ENCODE measurements at places on chromosomes 3 and 15. TPM values are rescaled to one million over a fixed set of nuclear protein-coding genes. Genes with fewer than 3 reads are reported as not detected.

Gene IQCH
- total RNA-seq: 1.7 TPM

DNA sequence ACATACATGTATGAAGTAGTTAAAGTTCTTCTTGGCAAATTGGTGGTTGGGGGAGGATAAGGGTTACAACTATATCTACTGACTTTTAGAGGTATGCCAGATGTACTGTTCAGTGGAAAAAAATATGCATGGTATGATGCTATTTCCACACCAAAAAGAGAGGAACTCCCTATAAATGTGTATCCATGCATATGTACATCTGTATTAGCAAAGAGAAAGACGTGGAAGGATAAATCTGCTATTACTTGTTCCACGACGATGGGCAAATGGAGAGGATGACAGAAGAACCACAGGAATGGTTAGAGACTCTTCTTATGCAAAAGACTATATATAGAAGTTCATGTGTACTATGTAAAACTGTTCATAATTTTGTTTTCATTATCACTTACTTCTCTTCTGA, 197.6 kb downstream of the RORA start:
- DNase-seq: no peak
- H3K4me1 ChIP-seq: no peaks in the 10 kb centered on the region
- no peak overlapping the region for H3K4me3 ChIP-seq
- H3K36me3 ChIP-seq: no peaks in the 10 kb centered on the region
- H3K27ac ChIP-seq: no peak overlapping the region
- H3K27me3 ChIP-seq: peaks cover 13% of the 10 kb centered on the region

- no peak overlapping the region for H3K4me3 ChIP-seq
- peaks cover 29% of the 10 kb centered on the region for H3K36me3 ChIP-seq
- DNase-seq: no peak
- H3K4me1 ChIP-seq: peaks cover 2% of the 10 kb centered on the region
- no peaks in the 10 kb centered on the region for H3K27me3 ChIP-seq
Observed at GRCh38 chr3:38354588-38355330, 8.2 kb downstream of the XYLB start.

DNA sequence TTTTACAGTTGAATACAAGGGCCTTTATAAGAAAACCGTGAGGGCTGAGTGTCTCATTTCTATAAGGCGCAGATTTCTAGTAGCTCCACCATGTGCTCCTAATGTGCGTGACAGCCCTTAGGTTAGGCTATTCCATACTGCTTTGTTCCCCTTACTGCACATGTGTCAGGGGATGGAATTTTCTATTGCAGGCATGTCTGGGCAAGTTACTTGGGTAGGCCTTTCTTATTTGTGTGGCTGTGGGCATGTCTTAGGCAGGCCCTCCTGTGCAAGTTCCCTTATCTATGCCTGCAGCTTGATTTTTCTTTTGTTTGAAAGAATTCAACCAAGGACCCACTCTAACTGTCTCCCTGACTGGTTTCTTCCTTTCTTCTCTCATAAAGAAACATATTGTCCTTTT, 434.2 kb upstream of the CNTN3 start:
- no peak overlapping the region for H3K27ac ChIP-seq
- no peaks in the 10 kb centered on the region for H3K4me1 ChIP-seq
- H3K36me3 ChIP-seq: no peaks in the 10 kb centered on the region
- H3K4me3 ChIP-seq: no peak overlapping the region

Gene DLL4
- total RNA-seq: 0.14 TPM

DNA sequence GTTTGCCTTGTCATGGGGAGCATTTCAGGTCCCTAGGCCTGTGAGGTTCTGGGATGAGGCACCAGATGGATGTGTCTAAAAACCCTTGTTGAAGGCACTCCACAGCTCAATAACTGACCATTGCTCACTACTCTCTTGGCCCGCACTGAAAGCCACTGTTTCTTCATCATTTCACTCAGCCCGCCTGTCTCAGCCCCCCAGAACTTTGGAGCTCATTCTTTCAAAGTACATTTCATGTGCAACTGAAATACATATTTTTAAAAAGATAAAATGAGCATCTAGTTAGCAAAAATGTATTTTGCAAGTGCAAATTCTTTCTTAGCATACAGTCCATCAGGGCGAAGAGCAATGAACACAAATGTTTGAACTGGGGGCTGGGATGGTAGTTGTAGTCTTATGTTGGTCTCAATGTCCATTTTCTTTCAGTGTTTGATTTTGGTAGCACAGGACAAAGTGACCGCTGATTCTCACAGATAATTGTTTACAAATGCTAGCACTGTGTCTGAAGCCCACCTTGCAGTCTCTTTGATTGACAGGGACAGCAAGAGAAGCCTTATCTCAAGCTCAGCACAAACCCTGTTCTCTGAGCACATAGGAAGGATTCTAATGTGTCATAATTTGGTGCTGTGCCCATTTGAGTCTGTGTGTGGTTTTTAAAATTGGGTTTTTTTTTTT, 19.6 kb downstream of the HEMK1 start:
- peak overlapping the region; percentile 58 for H3K4me3 ChIP-seq
- DNase-seq: no peak
- H3K4me1 ChIP-seq: peaks cover 81% of the 10 kb centered on the region
- no peaks in the 10 kb centered on the region for H3K27me3 ChIP-seq
- H3K27ac ChIP-seq: peak overlapping the region; percentile 98
- peaks cover 47% of the 10 kb centered on the region for H3K36me3 ChIP-seq

All from activated T-helper 2 cell treated with anti-CD3 and anti-CD28 coated beads, Interferon-gamma antibody, Interleukin-2, Interleukin-4, amounts not matched to agents 10 μg/mL and 5 μg/mL and 100 μg/mL, durations not matched to agents 14 hours and 24 hours and 36 hours (primary cell).